Activated CD4-positive, alpha-beta T cell treated with anti-CD3 and anti-CD28 coated beads, Interleukin-10, Interleukin-2, amounts not matched to agents 100 ng/mL and 50 ng/mL, durations not matched to agents 16 hours and 8 hours (primary cell): ENCODE measurements at places on chromosomes 16 and 17.
A peak's percentile ranks its signal among the peaks of the same experiment; 100 is the strongest.

- DNase-seq, result peak; percentile 18
Measured at GRCh38 chr17:45096141-45096540, 35.0 kb downstream of the NMT1 start.

DNA sequence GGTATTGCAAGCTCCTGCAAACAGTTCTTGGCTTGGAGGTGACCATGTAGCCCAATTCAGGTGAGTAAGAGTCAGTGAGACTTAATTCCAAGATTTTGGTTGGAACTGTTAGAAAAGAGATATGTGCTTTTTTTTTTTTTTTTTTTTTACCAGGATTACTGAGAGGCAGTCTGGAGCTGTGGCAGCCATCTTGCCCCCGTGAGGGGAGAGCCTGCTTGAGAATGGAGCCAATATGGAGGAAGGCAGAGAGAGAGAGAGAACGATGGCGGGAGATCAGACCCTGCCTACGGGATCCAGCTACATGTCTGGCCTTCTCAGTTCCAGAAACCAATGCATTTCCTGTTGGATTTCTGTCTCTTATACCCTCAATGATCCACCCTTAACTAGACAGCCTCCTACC lies 97.8 kb downstream of the MYH11 start:
- DNase-seq, result no peak

- DNase-seq, result peak; percentile 83
Measured at GRCh38 chr17:77375917-77376651, 235.3 kb downstream of the SEC14L1 start.

- DNase-seq, result no peak
Measured at GRCh38 chr17:29880031-29880430, 50.0 kb downstream of the SSH2 start.

- DNase-seq, result peak; percentile 95
Measured at GRCh38 chr16:29807426-29808218, 1.3 kb downstream of the MAZ start.

GRCh38 chr17:80758481-80759376 lies 214.1 kb downstream of the RPTOR start:
- DNase-seq, result peak; percentile 36

- DNase-seq, result no peak
Measured at GRCh38 chr17:9331279-9332131, 244.1 kb downstream of the STX8 start.

DNA sequence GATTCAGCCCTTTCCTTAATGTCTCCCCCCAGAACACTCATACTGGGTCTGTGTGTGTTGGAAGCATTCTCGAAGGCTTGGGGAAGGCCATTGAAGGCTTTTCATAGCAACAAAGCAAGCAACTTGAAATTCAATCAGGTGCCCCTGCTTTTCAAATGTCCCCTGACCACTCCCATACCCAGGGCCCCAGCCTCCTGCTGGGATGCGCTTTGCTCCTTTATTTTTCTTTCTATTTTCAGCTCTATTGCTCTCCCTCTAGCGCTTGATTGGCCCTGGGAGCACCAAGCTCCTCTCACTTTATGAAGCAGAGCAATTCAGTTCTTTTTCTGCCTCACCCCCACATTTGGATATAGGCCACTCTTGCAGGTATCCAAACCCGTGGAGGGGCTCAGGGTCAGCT lies 92.0 kb downstream of the WSCD1 start:
- DNase-seq, result no peak

GRCh38 chr16:2159175-2159838 lies 3.7 kb downstream of the TRAF7 start:
- no peak for DNase-seq

DNA sequence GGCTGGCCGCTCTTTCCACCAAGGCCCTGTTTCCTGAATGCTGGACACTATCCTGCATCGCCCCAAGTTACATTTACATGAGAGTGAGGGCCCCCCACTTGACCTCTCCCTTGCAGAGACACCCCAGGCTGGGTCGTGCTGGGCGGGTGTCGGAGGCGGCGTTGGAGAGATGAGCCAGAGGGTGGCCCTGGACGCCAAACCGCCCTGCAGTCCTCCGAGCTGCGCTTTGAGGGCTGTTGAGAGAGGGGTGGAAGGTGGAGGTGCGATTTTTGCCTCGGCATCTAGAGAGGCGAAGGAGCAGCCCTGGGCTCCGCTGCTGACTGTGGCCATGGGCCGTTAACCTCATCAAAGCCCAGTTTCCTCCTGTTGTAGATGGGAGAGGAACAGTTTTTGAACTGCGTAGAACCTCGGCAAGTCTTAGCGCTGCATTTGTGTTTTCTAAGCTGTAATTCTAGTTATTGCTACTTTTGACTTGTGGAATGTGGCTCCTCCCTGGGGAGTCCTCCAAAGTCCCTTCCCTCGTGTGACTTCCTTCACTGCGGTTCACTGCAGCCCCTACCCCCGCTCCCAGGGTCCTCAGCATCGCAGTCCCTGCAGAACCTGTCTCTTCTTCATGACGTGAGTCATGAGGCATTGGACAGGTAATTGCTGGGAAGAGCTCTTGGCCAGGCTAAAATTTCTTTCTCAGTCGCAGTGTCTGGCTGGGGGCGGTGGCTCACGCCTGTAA lies 986 bp upstream of the ELOB start:
- peak; percentile 33 for DNase-seq

- no peak for DNase-seq
Measured at GRCh38 chr16:88830258-88830657, 18.5 kb upstream of the APRT start.

GRCh38 chr17:17401271-17401781 lies 75.5 kb upstream of the MED9 start:
- DNase-seq, result no peak

- DNase-seq, result no peak
Measured at GRCh38 chr17:29156781-29157180, 23.4 kb downstream of the MYO18A start.

DNA sequence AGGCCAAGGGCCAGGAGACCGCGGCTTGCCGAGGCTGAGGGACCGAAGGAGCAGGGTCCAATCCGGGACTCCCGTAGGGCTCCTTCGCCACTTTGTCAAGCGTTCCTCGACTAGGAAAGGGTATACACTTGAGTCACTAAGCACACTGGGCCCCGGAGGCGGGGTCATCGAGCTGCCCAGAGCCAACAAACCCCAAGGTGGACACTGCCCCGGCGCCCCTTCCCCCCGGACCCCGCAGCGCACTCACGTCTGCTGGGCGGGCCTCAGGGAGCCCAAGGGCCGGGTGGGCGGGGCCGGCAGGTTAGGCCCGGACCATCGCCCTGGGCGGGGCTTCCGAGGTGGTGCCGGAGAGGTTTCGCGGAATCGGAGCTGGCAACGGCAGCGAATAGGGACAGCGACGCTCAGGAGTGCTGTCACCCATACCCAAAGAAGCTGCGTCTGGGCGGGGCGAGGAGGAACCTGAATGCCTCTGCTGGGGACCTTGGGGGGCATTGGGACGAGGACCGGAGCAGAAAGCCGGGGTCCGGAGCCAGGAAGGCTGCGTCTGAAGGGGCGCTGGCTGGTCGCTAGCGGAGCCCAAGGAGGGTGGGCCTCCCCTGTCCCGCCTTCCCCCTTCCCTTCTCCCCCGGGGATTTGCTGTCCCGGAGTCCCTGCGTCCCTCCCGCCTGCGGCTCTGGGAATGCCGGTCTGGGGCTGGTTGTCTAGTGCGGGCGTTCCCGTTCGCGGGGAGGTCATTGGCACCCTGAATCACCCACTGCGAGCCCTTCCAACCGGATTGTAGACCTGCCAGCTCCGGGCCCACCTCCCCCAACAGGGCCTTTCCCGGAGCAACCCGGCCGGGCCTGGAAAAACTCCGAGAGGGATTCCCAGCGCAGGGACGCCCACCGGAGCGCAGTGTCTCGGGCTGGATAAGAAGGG lies 118.2 kb upstream of the SMURF2 start:
- DNase-seq, result peak; percentile 90

- peak; percentile 49 for DNase-seq
Measured at GRCh38 chr17:75271955-75272847, 1.2 kb upstream of the MIF4GD start.

GRCh38 chr17:63537991-63538692 lies 12.1 kb upstream of the DCAF7 start:
- DNase-seq, result no peak

DNA sequence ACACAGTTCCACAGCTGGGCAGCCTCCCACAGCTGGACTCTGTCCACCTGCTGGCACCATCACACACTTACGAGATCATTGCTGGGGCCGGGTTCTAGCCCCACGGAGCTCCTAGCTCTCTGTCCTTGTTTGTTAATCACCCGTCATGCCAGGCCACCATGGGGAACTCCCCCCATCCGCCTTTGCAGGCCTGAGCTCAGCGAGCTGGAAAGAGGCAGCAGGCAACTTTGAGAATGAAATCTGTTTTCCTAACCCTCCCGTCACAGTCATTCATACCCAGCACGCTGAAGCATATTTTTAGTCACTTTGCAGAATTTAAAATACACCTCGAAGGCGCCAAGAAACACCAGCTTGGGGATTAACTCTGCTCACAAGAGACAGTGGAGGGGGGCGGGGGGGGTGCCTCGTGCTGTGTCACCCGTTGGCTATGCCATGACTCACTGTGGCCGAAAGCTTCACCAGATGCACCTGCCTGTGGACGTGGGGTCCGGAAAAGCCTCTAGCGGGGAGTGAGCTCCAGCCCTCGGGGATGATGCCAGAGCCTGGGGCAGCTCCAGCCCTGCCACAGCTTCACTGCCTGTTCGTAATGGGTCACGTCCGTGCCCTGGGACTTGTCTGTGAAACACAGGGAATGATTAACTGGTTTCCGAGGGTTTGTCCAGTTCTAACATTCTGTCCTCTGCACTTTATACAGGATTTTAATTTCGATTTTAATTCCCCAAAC lies 1.4 kb upstream of the SPNS2 start:
- no peak for DNase-seq

- no peak for DNase-seq
Measured at GRCh38 chr17:14123619-14124278, 54.4 kb downstream of the COX10 start.

- no peak for DNase-seq
Measured at GRCh38 chr16:81546781-81547180, 102.2 kb downstream of the CMIP start.

- DNase-seq, result no peak
Measured at GRCh38 chr16:88310796-88311605, 71.8 kb upstream of the ZNF469 start.

- peak; percentile 73 for DNase-seq
Measured at GRCh38 chr17:51764387-51764971, 394.0 kb downstream of the CA10 start.

DNA sequence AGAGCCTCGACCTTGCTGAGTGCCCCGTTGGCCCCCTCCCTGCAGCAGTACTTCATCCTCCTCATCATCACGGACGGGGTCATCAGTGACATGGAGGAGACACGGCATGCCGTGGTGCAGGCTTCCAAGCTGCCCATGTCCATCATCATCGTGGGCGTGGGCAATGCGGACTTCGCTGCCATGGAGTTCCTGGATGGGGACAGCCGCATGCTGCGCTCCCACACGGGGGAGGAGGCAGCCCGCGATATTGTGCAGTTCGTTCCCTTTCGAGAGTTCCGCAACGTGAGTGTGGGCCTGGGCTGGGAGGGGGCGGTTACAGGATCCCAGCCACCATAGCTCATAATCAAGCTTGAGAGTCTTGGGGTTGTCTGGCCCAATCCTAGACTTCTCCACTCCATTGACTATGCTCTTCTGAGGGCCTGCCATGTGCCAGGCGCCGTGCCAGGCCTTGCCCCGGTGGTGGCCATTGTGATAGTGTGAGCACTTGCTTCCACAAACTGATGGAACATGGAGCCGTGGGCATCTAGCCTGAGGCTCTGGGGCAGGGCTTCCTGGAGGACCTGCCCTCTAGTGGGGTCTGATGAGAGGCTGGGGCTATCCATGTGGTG lies 39.7 kb downstream of the PSME3IP1 start:
- no peak for DNase-seq

DNA sequence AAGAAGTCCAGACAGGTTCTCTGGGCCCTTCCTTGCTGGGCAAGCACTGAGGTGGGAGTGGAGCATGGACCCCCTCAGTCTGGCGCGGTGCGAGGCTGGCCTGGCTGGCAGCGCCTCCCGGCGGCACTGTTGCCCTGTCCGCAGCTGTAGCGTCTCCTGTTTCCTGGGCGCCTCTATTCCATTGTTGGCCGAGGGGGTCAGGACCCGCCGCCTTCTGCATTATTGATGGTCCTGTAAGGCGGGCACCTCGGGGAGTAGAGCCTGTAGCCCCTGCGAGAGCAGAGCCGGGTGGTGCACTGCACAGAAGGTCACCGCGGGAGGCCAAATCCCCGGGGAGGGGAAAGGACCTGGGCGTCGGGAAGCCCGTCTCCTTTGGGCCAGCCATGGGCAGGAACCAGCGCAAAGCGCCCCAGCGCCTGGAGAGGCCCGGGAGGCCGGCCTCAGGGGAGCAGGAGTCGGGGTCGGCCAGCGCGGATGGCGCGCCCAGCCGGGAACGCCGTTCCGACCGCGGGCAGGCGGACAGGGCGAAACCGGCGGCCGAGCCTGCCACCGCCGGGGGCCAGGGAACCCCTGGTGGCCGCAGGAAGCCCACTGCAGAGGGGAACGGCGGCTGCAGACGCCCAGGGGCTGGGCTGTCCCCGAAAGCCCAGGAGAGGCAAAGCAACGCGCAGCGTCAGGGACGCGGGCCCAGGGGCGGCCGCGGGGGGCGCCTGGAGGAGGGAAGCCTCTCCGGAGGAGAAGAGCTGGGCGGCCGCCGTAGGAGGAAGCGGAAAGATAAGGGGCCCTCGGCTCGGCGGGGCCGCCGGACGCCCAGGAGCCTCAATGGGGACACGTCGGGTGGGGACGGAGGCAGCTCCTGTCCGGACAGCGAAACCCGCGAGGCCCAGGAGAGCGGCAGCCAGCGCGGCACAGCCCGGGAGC lies at the start of gene MYO15B:
Gene MYO15B, plus strand, starts transcription at position 126 of the 921 bp plus-strand sequence. Its CDS starts 258 bp downstream, at position 384.
- peak; percentile 68 for DNase-seq

DNA sequence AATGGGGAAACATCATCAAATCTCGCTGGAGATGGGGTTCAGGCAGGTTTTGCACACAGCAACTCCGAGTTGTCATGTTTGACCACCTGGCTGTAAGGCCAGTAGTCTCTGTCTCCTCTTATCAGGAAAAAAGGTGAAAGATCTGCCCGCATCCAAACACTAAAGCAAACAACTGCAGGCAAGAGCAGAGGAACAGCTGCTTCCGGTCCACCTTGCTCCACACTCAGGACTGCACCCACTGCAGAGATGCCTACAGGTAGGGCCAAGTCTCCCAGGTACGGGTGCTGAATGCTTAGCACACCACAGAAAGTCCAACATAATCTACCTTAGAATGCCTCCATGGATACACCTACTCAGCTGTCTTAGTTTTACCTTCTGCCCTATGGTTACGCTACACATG lies 7.3 kb downstream of the TEX2 start:
- DNase-seq, result no peak

DNA sequence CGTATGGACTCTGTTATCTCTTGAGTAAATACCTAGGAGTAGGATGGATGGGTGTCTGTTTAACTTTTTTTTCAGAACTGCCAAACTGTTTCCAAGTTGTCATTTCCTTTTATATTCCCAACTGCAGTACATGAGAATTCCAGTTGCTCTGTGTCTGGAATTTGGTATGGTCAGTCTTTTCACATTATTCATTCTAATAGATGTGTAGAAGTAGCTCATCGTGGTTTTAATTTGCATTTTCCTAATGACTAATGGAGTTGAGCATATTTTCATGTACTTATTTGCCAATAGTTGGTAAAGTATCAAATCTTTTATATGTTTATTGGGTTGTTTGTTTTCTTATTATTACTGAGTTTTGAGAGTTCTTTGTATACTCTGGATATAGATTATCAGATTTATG lies 27.0 kb downstream of the MRTFB start:
- DNase-seq, result no peak
